ENCODE measurements at places on chromosomes 6 and 20.

DNA sequence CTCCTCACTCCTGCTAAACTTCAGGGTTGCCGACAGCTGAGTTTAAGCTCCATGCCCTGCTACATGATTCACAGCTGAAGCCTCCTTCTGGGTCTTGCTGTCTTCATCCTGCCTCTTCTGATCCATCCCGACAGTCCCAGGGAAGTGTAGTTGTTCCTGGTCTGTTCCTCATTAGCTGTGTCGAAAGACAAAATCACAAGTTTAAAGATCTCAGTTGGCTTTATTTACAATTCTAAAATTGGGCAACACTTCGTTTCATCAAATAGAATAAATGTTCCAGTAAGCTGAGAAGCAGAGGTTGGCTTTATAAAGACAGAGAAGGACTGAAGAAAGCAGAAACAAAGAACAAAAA lies 4.1 kb upstream of the SLC2A10 start:
- DNase-seq = peak; percentile 22

GRCh38 chr20:44470327-44470726 lies 5.3 kb upstream of the TTPAL start:
- no peak for DNase-seq

DNA sequence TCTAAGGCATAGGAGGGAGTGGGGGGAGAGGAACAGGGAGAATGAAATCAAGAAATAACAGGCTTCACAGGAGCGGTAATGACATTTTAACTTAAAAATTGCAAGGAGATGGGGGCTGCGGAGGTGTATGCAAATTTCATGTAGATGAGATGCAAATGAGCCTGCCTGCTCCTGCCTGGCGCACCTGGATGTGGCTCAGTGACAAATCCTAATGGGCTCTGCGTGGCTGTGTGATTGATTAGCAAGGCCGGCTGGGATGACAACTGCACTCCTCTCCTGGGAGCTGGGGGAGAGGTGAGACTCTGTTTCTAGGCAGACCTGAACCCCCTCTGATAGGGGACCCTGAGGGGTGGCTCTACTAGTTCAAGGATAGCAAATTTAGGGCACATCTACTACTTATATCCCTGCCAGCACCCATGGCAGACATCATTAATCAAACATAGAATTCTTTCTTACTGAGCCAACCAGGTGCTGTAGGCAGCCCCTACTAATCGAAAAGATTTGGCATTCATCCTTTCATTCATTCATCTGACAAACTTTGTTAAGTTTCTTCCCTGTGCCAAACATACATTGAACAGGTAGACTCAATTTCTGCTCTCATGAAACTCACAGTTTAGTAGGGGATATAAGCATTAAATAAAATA lies 38.4 kb upstream of the TGM2 start:
- no peak for DNase-seq

DNA sequence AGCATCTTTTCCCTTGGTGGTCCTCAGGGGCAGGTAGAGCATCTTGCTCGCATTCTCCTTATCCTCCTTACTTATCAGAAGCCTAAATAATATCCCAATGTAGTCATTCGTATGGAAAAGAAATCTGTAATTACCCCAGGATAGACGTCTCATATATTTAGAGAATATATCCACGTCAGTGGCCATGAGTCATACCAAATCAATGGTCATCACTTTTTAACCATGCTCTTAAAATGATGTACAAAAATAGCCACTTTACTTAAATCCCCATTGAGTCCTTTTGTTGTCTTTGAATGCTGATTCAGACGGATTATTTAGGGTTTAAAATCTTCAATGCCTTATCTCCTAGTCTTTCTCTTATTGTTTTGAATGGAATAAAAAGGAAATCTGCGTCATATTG lies 231.7 kb upstream of the STXBP5 start:
- no peak for DNase-seq

DNA sequence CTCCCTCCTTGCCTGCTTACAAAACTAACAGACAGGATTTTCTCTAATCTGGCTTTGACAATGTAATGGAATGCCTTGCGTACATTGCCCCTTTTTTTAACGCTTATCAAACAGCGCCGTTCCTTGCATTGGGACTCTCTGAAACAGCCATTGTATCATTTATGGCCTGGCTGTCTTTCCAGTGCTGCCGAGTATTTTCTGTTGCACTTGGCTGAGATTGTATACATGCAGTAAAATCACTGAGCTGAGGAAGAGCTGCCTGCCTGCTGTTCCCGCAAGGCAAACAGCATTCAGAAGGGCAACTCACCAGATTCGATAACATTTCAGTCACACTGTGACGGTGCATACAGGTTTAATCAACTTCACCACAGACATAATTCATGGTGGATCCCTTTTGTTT lies 106.0 kb downstream of the SH3BGRL2 start:
- DNase-seq = no peak

DNA sequence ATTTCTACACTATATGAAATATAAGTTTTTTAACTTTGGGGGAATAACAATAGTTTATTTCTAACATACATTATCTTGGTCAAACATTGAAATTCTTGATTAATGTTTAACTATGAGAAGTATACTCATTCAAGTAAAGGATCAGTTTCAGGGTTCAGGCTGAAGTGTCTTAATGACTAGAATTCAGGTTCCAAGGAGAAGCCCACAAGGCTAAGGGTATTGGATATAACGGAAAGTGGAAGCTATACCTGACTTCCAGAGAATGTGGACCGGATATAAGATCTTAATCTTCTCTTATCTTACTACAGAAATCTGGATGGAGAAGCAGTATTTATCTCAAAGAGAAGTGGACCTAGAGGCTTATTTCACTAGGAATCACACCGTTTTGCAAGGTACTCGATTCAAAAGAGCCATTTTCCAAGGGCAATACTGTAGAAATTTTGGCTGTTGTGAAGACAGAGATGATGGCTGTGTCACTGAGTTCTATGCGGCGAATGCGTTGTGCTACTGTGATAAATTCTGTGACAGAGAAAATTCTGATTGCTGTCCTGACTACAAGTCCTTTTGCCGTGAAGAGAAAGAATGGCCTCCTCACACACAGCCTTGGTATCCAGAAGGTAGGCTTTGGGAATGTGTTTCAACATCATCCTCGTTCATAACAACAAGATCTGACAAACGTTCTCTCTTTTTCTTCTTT lies at the start of gene TINAG:
Gene TINAG (plus strand): TSS at position 153 of the 697 bp plus-strand sequence. CDS start 110 bp downstream, at position 263.
- no peak for DNase-seq

- no peak for DNase-seq
Observed at GRCh38 chr6:9064156-9064555, 628.8 kb upstream of the SLC35B3 start.
